A172 (cell line): ENCODE measurements at places on chromosomes 12 and 14.

DNA sequence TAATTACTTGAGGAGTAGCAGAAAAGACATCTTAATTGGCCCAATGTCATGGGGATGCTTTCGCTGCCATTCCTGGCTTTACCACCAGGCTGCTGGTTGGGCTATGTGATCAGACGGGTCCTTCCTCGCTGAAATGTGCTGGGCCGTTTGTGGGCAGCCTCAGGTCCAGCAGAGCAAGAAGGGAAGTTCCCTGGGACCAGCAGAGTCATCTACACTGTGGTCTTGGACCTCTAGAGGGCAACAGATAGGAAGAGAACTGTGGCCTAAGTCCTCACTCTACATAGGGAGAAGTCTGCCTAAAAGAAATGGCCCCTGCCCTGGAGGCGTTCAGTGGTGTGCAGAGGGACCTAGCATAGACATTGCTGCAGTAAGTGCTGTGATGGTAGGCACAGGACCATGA, 10.9 kb downstream of the EVL start:
- peak; percentile 10 for DNase-seq

DNA sequence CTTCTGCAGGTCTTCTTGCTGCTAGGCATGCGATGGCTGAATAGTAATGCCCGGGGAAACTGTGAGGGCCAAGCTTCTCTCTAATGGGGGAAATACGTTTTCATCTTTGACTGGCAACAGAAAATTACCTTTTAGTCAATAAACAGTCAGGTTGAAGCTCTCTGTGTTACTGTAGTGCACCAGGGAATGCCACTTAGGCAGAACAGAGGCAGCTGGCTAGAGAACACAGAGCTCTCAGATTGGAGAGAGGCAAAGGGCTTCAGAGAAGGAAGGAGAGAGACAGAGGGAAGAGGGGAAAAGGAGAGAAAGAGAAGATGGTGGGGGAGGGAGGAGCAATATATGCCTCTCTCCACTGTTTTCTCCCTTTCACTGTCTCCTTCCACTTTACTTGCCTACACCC, 6.7 kb downstream of the HSD17B6 start:
- no peak for DNase-seq

- no peak for DNase-seq
Measured at GRCh38 chr12:20120403-20120725, 248.0 kb upstream of the PDE3A start.

DNA sequence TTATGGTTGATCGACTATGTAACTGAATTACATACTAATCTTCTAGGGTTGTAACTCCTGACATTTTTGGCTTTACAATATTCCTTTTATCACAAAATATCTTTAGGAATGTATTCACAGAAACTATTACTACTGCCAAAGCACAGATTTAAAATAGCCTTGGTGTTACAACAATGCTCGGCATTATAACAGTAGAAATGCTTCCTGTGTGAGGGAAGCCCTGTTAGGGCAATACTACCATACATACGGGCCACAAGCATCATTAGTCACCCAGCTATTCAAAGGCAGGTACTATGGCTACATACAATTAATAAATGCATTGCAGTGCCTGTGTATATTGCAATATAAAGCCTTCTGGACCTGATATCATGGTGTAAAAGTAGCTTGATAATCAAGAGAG, 517.8 kb downstream of the C12orf50 start:
- DNase-seq: peak; percentile 12

- peak; percentile 1 for DNase-seq
Measured at GRCh38 chr14:51996148-51996746, 6.9 kb downstream of the RTRAF start.
